Activated CD4-positive, alpha-beta T cell treated with anti-CD3 and anti-CD28 coated beads, Interleukin-2, Interleukin-6, amounts not matched to agents 100 ng/mL and 50 ng/mL, durations not matched to agents 16 hours and 8 hours (primary cell): ENCODE measurements at places on chromosomes 7 and 10.
A peak's percentile ranks its signal among the peaks of the same experiment; 100 is the strongest.

- DNase-seq, result no peak
Measured at GRCh38 chr7:157650801-157651200, 314.0 kb downstream of the DNAJB6 start.

GRCh38 chr7:79401254-79401653, 52.2 kb downstream of the MAGI2 start:
- no peak for DNase-seq

GRCh38 chr7:5450549-5451327, 27.1 kb upstream of the TNRC18 start:
- DNase-seq, result peak; percentile 34

DNA sequence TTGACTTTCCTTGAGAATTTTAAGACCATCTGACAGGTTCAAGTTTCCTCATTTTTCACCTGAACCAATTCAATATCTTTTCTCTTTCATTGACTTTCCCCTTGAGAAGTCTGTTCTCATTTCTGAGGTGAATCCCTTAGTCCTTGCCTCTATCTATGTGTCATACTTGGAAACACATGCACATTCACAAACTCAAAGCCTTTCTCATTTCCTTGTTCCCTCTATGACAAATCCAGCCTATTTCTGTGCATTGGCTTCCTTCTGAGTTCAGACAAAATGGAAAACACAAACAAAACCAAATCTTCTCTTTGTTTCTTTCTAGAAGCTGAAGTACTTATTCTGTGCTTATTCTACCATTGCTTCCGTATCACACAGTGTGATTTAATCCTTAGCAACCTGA, 13.8 kb downstream of the PTTG1IP2 start:
- DNase-seq, result no peak

- DNase-seq, result peak; percentile 36
Measured at GRCh38 chr10:1368842-1369171, 312.6 kb downstream of the WDR37 start.

DNA sequence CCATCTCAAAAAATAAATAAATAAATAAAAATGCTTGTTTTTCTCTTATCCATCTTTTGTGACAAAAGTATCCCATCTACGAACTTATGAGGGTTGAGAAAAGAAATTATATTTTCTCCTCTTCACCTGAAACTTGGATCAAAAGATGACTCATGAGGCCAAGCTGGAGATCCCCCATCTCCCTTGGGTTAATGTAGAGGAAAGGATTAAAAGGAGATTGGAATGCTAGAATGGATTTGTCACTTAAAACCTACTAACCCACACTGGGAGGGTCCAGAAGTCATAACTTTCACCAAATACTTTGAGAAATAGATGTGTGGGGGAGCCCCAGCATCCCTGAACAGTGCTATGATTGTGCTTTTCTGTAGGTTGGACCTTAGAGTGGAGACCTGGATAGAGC, 46.3 kb upstream of the PIK3CG start:
- no peak for DNase-seq
